ENCODE measurements at places on chromosomes 7 and 10.

DNA sequence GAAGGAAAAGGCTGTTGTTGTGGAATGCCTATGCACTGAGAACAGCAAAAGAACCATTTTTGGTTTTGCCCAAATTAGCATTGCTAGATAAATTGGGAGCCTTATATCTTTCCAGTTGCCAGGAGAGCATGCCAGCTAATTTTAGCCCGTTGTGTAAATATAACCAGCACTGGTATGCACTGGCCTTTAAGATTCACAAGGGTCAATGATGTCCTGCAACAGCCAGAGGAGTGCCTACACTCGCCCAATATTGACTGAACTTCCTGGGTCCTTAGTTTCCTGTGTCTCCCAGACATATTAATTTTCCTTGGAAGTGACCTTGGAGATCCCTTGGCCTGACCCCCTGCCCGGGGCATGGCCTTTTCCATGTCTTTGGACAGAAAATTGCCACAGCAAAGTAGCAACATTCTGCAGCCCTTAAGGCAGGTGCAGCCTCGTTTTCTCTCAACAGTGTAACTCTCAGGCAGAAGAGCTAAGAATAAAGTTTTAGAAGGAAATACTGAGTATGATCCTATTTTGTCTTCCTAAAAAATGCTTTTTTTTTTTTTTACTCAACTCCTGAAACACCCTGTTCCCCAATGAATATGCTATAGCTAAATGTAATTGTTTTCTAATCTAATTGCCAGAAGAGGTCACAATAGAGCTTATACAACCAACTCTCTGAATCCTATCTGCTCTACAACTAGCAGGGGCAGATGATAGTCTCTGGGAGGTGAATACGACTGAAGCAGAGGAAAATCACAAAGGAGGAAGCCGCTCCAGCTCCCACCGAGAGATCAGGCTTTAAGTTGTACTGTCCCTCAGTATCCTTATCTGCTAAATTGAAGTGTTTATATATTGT lies 131.9 kb upstream of the PCGF5 start:
- DNase-seq = peak; percentile 15

- no peak for DNase-seq
Observed at GRCh38 chr7:130926001-130926691, 192.1 kb upstream of the KLF14 start.

DNA sequence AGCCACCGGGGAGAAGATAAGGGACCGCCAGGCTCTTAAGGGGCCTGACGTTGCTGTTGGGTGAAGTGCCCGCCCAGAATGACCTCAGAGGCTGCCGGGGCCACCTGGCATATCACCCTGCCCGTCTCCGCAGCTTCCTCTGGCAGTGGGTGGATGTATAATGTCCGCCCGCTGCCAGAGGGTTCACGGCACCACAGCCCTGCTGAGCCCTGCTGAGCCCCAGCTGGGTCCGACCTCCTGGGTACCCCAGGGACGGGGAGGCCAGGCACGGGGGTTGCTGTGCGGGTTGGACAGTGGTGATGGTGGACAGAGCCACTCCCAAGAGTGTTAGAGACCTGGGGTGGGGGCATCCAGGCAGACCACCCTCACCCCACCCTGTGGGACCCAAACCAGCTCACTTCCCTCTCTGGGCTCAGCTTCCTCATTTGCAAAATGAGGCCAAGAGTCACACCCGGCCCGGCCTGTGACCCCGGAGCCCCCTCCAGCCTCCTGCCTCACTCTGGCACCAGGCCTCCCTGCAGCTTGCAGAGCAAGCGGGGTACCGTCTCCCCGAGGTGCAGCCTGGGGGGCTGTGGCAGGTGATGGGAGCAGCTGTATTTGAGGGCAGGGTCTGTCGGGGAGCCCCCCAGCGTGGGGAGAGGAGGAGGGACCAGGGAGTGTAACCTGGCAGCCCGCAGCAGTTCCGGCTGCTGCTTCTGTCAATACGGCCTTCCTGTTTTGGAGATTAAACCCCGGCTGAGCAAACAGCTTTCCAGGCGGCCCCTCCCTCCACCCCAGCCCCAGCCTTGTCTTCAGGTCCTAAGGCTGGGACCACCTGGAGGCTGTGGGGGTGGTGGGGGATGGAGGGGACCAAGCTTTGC lies 8.4 kb upstream of the LFNG start:
- DNase-seq = no peak

DNA sequence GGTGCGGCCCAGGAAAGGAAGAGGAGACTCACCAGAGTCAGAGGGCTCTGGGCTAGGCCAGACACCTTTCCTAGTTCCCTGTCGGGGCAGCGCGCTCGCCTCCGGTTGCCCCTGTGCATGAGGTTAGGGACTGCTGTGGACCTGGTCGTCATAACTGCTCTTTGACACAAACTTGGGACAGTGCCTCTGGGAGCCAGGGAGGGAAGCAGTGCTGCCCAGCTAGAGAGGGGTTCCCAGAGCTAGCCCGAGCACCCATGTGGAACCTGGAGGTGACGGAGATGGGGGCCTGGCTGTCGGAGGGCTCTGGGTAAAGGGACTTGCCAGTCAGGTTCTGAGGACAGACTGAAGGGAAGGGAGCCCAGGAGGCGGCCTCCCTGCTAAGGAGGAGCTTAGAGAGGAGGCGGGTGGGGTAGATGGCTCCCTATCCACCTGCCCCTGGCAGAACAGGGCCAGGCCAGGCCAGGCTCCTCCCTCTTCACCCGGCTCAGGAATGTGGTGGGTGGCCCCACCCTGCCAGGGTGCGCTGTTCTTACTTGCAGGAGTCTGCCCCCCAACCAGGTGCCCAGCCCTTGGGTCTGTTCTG lies 29.7 kb downstream of the AGAP3 start:
- no peak for DNase-seq

GRCh38 chr7:142487124-142487523 lies 229.3 kb upstream of the PRSS58 start:
- no peak for DNase-seq

GRCh38 chr10:44400541-44400940 lies 15.6 kb upstream of the CXCL12 start:
- no peak for DNase-seq

DNA sequence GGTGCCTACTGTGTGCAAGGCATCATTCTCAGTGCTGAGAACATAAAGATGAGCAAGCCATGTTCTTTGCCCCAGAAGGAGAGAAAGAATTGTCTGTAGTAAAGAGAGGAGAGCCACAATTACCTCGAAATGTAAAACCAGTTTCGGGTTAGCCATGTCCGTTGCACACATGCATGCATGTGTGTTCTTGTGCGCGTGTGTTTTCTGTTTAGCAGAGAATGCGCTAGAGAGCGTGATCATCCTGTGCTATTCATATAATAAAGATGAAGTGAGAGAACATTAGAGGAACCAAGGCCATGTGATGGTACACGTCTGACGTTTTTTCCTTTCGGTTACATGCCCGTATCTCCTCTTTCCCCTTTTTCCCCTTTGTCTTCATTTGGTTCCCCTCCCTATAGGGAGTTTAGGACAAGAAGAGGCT lies 158.2 kb downstream of the CELF2 start:
- DNase-seq = no peak

GRCh38 chr7:151091431-151091830 lies 5.2 kb downstream of the AGAP3 start:
- no peak for DNase-seq

DNA sequence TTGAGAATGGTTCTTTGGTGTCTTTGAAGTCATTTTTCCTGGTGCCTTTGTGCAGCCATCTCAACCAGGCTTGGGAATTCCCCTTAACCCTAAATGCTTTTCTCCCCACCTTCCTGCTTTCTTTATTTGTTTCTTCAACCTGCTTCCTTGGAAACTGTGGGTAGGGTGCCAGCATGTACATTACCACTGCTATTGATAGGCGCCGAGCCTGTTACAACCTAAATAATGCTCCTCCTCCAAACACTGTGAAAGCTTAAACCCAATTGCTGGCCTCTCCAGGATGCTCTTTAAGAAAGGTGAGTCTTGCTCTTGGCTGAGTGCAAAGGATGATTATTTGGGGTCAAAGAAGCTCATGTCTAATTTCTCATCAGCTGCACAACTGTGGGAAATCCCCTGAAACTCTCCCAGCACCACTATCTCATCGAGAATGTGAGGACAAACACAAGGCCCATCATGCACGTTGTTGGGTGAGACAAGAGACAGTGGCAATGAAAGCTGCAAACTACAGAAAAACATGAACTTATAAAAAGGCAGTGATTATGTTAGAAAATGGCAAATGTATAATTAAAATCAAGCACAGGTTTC lies 285.5 kb upstream of the IGFBP3 start:
- no peak for DNase-seq

GRCh38 chr7:101319401-101319800 lies 2.2 kb downstream of the IFT22 start:
- no peak for DNase-seq

DNA sequence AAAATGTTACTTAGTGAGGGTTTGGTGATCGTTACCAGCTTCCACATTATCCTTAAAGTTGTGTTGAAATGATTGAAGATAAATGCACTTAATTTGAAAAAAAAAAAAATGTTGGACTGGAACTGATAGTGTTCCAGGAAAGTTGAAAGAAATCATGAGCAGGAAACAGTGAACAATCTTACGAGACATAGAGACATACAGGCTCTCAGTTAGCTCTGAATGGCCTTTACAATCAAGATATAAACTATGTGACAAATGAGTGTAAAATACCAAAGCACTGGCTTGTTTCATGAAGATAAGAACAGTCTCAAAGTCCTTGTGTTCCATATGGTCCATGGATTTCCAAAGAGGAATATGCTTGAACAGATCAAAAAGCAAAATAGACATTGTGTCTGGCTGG lies 430.1 kb upstream of the ETV1 start:
- no peak for DNase-seq

DNA sequence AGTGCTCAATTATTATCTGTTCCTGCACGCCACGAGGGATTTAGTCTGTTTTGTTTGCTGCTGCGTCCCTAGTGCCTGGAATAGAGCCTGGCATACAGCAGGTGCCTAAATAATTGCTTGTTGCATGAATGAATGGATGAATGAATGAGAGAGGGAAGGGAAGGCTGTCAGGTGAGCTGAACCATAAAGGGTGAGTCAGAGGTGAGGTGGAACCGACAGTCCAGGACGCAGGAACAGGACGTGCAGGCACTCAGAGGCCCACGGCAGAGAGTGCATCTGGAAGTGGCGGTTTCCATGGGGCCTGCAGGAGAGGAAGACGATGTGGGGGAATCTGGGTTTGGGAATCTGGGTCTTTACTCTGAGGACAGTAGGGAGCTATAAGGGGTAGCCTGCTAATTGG lies 17.7 kb upstream of the PPIF start:
- no peak for DNase-seq

- no peak for DNase-seq
Observed at GRCh38 chr7:50682573-50682972, 100.1 kb downstream of the GRB10 start.

GRCh38 chr10:112424651-112425050 lies 22.1 kb downstream of the ZDHHC6 start:
- no peak for DNase-seq

- no peak for DNase-seq
Observed at GRCh38 chr10:100014071-100014762, 4.5 kb upstream of the DNMBP start.

DNA sequence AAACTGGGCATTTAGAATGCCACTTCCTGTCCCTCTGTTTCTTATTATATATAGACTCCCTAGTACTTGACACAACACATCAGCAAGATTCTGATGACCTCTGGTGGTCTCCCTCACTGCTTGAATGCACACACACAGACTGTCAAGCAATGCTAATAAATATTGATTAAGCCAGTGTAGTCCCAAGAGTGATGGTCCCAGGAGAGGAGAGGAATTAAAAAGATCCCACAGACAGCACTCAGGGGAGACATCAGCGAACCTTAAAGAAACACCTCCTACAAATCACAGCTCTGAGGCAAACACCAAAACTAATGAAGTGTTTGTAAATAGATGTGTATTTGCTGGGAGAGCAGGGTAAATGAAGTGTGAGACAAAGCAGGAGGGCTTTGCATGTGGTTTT lies 1291.2 kb downstream of the XPNPEP1 start:
- DNase-seq = no peak

GRCh38 chr7:138515001-138515528 lies 55.0 kb downstream of the TRIM24 start:
- DNase-seq = no peak
